Memory B cell (primary cell): ENCODE measurements at places on chromosomes 6 and 20.
A peak's percentile ranks its signal among the peaks of the same experiment; 100 is the strongest.

GRCh38 chr20:62799873-62800272 is 3.6 kb downstream of the MRGBP start:
- no peak for DNase-seq

DNA sequence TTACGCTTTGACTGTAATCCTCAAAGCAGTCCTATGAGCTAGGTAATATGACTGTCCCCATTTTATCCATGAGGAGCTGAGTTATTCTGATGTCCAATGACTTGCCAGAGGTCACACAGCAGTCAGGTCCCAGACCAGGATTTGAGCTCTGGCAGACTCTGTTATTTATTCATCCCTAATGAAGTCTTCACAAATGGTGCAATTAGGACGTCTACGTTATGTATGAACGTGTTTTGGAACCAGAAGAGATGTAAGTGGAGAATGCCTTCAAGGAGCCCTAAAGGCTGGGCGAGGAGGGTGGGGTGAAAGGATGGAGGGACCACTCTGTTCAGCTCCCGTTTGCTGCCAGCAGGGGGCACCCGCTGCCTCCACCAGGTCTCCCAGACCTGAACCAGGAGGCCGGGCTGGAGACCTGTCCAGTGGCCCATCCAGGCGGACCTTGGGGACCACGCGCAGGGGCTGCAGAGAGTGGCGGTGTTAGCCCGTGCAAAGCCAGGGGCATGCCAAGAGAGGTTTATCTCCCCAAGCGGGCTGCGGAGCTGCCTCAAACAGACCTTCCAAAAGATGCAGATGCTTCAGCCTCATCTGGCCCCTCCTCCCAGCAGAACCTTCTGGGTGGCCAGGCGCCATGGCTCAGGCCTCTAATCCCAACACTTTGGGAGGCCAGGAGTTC is 15.2 kb upstream of the ZNF335 start:
- DNase-seq = peak; percentile 78

DNA sequence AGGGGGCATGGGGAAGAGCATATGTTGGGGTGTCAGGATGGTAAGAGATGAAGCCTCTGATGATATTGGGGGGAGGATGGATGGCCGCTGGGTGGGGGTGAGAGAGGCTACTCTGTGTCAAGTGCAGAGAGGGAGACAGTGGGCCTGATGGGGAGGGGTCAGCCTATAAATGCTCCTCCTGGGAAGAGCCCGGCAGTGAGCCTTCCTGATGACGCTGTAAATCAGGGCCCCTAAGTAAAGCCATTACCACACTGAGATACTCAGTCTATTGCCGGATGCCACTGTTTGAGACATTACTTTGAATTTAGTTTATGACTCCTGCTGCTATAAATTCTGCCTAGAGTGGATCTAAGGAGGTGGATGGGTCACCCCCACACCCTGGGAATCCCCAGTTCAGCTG is 28.1 kb downstream of the LRFN2 start:
- no peak for DNase-seq

GRCh38 chr6:112153926-112154607 is 66.7 kb downstream of the FAM229B start:
- no peak for DNase-seq

DNA sequence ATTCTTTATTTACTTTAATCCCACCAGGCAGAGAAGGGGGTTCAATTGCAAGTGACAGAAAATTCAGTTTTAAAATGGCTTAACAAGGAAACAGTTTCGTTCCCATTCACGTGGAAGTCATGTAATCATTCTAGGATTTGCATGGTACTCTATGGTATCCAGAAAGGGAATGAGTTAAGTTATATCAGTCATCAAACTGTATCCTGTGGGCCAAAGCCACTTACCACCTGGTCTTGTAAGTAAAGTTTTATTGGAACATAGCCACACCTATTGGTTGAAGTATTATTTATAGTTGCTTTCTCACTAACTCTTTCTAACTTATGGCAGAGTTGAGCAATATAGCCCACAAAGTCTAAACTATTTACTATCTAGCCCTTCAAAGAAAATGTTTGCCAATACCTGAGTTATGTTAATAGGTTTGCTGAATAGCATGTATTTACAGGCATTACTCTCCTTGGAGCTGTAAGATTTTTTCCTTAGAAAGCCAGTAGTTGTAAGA is 10.2 kb upstream of the MMS22L start:
- DNase-seq = no peak

GRCh38 chr6:38346291-38347079 is 293.2 kb downstream of the BTBD9 start:
- no peak for DNase-seq

- no peak for DNase-seq
Measured at GRCh38 chr6:55578537-55579363, at the start of gene HMGCLL1. Gene HMGCLL1, minus strand, starts transcription at chr6:55579192. Its CDS starts 137 bp downstream, at chr6:55579055.

- no peak for DNase-seq
Measured at GRCh38 chr20:23142162-23143050, 56.3 kb upstream of the CD93 start.
